ENCODE measurements at places on chromosomes 11 and 22. TPM values are rescaled to one million over a fixed set of nuclear protein-coding genes. Genes with fewer than 3 reads are reported as not detected.

DNA sequence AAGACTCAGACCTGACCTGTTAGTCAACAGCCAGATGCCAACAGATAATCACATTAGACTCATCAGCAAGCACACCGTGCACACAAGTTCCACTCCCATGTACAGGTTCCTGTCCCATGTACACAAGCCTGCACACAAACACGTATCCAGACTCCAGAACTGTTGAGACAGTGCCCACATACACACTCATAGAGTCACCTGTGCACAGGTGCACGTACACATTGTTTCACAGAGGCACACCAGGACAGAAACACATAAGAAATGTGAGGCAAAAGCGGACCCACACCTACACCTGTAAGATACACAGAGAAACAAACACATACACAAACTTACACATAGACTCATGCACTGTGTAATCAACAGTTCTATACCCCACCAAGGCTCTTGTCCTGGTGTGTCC lies 2.7 kb upstream of the ZNF74 start:
- no peak for DNase-seq

GRCh38 chr11:72626414-72626936 lies 47.7 kb downstream of the PDE2A start:
- DNase-seq, result no peak

DNA sequence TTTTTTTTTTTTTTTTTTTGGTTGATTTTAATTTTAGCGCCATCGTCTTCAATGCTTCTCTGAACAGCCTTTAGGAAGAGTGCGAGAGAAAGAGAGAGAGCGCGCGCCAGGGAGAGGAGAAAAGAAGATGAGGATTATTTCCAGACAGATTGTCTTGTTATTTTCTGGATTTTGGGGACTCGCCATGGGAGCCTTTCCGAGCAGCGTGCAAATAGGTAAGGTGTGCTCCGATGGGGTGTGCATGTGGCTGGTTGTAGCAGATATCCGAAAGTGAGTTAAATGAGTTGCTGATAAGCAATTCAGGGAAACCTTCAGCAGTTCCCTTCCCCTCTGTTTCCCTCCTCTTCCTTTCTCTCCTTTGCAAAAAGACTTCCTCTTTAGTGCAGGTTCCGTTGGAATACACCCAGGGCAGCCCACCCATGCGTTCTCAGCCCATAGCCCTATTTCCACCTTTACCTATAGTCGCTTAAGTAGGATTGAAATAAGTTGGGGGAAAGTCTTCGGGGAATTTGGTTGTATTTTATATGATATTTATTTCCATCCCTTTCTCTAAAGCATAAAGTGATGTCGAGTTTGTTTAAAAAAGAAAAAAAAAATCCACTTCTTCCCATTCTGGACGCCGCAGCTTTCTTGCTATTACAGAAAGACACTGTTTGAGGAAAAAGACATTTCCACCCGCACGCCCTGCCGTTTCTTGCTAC lies 1.1 kb downstream of the GRIA4 start:
- no peak for DNase-seq

DNA sequence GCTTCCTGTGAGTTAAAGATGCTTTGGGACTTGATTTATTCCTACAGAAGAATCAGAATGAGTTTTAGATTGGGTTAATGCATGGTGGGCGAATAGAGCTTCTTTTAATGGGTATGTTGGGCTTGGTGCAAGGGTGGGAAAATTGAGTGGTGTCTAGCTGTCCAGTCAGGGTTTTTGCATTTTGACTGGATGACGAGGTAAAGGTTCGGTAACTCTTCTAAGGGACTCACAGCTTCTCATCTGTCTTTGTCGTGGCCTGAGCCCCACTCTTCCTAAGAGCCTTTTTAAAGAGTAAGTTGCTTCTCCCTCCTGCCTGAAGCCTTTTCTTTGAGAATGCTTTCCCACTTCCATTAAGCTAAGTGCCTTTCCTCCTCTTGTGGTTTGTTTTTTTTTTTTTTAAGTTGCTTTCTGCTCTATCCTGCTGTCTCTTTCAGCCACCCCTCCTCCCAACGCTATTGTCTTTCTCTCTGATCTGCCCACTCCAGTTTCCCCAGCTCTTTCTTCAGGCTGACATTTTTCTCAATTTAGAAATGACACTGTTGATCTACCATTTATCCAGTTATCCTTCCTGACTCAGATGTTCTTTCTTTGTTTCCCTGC lies 1.1 kb downstream of the DPF2 start:
- no peak for DNase-seq

DNA sequence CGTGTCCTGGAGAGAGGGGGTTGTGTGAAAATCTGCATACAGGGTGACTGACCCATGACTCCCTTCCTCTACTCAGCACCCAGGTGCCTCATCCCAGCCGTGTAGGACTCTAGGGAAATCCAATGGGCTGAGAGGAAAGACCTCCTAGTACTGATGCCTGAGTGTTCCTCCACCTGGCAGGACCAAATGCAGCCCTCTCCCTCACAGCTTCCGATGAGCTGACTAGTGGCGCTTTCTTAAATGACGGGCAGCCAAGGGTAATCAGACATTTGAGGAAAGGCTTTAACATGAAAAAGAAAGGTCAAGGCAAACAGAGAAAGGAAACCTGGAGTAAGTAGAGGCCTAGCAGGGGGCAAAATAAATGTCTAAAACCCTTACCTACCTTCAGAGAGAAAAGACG lies 5.0 kb upstream of the KCNJ1 start:
- DNase-seq, result no peak

GRCh38 chr11:108663154-108663877 lies 1.6 kb upstream of the DDX10 start:
- DNase-seq, result no peak

GRCh38 chr11:65653229-65654225 lies 9.2 kb downstream of the RELA start:
- no peak for DNase-seq

- DNase-seq, result no peak
These were observed 133.0 kb downstream of the PLEKHA7 start for GRCh38 chr11:16881074-16881709.

Gene PUS3
- total RNA-seq, result 7.8 TPM

Gene SMTNL1
- 7.9 TPM for total RNA-seq

Gene VPS11
- 25.4 TPM for total RNA-seq
